ENCODE measurements at places on chromosomes 4 and X.

GRCh38 chr4:119233191-119233590, 20.7 kb downstream of the USP53 start:
- DNase-seq = no peak

DNA sequence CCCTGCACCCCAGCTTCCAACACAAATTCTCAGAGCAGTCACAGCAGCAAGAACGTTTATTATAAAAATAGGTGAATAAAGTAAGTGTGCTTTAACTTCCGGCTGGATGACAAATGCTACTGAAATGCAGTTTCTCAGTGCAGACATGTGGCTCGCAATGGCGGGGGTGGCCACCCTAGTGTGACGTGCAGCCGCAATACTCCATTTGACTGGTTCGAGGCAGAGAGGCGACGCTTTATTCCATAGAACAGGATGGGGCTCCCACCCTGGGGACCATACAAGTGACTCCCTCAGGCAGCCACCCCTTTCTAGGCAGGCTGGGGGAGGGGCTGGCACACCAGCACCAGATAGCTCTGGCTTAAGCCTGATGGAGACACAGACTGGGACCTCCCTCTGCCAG, 14.5 kb downstream of the TNIP2 start:
- no peak for DNase-seq

GRCh38 chr4:138259824-138260223, 17.7 kb upstream of the SLC7A11 start:
- no peak for DNase-seq

DNA sequence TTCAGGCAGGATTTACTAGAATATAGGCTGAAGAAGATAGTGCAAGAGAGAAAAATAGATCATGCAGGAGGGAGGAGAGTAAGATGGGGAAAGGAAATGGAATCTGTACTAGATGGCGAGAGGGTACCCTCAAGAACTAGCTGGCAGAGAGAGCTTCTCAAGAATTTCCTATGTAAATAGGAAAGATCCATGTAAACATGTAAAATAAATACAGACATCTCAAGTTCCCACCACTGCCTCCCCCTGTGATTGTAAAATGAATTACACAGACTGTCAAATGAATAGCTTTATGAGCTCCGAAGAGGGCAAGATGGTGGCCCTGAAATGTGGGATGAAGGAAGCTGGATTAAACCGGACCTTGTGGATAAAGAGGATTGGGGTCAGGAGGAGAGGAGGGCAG, 178.0 kb downstream of the PALLD start:
- DNase-seq = no peak

GRCh38 chr4:47368211-47368610, 95.3 kb downstream of the COMMD8 start:
- DNase-seq = no peak

GRCh38 chr4:86919561-86920223, 15.1 kb upstream of the AFF1 start:
- no peak for DNase-seq

GRCh38 chrX:109403922-109404321, 78.0 kb downstream of the GUCY2F start:
- no peak for DNase-seq

GRCh38 chr4:1612278-1613098, 71.6 kb downstream of the FAM53A start:
- DNase-seq = no peak

- DNase-seq = no peak
These were observed 29.8 kb downstream of the FAM149A start for GRCh38 chr4:186134257-186134656.

GRCh38 chr4:22720091-22720490, 27.4 kb downstream of the GBA3 start:
- DNase-seq = no peak

DNA sequence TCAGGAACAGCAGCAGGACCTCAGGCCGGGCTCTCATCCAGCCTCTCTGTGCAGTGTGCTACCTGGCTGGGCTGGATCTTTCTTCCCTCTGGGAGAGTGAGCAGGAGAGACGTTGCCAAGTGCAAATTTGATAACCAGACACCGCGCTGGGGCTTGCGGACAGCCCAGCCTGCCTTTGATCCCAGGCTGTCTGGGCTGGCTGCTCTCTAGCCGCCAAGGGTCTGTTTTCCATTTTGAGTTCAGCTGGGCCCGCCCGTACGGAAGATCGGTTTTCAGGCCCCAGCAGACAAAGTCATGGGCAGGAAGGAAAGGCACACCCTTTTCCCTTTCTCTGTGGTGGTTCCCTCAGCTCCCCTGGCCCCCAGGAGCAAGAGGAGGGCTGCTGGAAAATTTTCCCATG, 90.2 kb downstream of the CPZ start:
- DNase-seq = no peak

DNA sequence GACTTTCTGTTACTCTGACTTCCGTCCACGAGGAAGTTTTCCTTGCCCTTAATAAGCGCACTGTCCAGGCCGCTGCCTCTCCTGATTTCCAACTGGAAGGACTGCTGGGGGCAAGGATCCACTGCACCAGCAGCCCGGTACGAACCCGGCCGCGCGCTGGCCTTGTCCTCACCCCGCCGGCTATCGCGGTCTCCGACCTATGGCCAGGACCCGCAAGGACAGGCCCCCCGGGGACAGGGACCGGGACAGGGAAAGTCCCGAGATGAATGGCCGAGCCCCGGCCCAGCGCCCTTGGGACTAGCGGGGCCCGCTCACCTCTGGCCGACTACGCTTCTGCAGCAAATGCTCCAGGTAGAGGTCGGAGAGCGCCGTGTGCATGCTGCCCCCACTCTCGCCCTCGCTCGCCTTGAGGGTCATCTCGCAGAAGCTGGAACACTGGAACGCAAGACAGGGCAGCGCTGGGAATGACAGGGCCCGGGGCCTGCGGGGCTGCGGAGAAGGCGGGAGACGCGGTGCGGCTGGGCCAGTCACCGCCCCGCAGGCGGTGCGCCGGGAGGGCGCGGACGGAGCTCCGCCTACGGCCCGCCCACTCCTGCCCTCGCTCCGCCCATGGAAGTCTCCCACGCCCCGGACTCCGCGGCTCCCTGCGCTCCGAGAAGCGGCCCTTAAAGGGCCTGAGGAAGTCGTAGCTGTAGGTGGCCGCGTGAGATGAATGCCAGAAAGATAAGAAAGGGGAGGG, at the start of gene MPP1:
Gene MPP1, minus strand, starts transcription at position 529 of the 739 bp plus-strand sequence. Its CDS starts 112 bp downstream, at position 417.
- peak; percentile 65 for DNase-seq

DNA sequence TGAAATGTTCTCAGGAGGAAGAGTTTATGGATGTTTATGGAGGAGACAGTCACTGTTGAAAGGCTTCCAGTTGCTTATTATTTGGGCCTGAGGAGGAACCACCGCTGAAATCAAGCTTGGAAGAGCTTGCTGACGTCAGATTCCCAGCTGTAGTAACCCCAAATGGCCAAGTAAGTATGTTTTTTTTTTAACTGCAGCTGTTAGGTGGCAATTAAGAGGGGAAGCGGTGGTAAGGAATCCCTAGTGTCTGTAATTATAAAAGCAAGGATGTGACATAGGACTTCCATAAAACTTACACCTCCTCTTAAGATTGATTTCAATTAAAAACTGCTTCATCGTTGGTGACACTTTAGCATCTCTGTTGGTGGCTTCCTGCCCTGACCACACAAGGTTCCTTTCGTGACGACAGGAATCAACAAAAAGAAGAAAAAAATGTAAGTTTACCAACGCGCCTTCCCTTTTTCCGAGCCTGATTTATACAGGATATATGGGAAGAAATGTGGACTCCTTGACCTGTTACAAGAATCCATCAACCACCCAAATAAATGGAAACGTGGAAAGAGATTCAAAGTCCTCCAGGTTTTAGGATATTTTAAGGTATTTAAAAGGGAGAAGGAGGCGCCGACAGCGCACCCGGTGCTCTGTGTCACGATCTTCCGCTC, 884 bp downstream of the RELL1 start:
- DNase-seq = peak; percentile 37

DNA sequence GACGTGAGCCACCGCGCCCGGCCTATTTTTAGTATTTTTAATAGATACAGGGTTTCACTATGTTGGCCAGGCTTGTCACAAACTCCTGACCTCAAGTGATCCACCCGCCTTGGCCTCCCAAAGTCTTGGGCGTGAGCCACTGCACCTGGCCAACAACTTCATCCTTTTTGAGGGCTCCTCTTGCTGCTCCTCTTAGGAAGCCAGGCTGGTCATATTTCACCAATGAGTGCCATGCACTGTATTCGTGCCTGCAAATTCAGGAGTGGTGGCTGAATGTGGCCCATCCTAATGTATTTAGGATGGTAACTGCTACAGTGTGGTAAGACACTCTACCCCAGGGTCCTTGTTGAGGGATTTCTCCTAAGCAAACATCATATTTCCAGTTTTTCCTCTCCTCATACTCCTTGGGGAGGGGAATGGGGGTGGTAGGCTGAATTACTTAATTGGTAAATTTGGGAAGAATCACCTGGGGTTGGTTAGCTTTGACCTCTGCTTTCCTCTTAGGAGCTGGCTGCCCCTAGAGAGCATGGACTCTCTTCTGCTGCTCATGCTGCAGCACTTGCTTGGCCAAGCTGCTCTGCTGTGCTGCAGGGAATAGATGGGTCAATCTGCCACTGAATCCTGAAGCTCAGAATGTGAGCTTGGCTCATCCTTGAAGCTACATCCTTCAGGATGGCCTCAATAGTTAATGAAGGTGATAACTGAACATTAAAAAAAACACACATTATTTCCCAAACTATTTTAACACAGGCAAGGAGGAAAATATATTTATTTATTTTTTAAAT, 167.4 kb downstream of the HS3ST1 start:
- DNase-seq = no peak

- no peak for DNase-seq
These were observed 43.8 kb downstream of the GALNT7 start for GRCh38 chr4:173212379-173212778.

GRCh38 chr4:128268970-128269369, 18.6 kb downstream of the PGRMC2 start:
- DNase-seq = no peak

GRCh38 chr4:22522206-22522605, 6.3 kb upstream of the ADGRA3 start:
- DNase-seq = no peak

GRCh38 chr4:119659576-119659975, 31.0 kb upstream of the PDE5A start:
- no peak for DNase-seq

- DNase-seq = no peak
These were observed at the start of gene BTC for GRCh38 chr4:74794382-74795010. Gene BTC (minus strand): TSS chr4:74794523. CDS start chr4:74794325, 198 bp downstream.

DNA sequence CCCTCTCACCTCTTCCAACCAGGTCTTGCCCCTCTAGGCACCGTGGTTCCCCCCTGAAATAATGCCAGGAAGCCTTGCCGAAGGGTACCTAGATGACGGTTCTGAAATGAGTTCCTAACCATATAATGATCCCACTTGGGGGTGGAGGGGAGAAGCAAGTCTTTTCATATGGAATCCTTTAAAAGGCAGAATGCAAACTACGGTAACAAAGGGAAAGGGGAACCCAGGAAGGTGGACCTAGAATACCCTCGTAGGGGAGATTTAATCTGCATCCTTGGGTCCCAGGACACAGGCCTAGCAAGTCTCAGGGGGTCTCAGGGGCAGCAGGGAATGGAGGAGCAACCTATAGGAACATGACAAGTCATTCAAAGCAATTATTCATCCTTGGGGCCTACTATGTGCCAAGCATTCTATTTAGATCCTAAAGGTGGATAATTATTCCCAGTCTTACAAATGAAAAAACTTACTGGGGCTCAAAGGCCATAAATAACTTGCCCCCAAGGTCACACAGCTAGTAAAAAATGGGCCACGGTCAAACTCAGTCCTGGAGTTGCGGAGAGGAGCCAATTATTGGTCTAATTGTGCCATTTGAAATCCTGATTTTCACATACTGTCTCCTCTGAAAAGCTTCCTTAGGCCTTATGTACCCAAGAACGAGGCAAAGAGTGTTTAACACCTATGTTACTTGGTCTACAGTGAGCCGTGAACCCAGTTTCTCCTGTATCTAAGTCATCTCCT, 8.8 kb downstream of the BCOR start:
- no peak for DNase-seq

DNA sequence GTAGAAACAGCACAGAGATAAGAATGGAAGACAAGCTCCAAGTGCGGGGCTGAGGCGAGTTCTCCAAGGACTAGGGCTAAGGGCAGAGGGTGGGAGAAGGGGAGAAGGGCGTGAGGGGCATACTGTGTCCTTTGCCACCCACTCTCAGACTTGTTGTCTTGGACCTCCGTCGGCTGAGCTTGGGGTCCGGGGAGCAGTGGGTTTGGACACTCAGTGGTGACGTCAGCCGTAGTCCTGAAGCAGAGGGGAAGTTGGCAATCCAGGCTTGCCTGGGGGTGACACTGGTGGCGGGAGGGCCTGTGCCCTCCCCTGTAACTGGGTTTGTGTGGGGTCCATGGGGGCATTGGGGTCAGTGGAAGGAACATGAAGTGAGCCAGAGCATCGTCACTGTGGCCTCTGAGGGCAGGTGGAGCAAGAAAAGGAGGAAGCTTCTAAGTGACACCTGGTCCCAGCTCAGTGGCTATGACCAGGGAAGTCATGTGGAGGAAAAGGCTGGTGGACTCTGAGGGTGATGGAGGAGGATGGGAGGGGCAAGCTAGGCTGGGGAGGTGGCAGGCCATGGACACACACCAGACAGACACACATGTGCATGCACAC, 17.6 kb downstream of the CD99 start:
- DNase-seq = no peak

DNA sequence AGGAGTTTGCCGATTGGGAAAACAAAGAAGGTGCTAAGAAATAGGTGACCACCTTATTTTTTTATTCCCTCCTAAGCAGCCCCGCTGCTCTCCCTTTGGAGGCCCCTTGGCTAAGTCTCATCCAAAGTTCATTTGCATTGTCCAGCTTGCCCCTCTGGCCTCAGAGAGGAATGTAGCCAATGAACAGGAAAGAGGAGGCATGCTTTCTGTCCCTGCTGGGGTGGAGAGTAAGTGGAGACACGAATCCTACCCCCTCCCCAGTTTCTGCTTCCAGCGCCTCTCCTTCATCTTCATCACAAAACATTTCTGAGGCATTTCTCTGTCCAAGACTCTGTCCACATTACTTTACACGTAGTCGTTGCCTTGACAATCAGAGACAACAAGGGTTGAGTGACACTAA, 38.7 kb downstream of the NLGN3 start:
- no peak for DNase-seq

- DNase-seq = no peak
These were observed 405.7 kb upstream of the GALNT7 start for GRCh38 chr4:172762895-172763294.

DNA sequence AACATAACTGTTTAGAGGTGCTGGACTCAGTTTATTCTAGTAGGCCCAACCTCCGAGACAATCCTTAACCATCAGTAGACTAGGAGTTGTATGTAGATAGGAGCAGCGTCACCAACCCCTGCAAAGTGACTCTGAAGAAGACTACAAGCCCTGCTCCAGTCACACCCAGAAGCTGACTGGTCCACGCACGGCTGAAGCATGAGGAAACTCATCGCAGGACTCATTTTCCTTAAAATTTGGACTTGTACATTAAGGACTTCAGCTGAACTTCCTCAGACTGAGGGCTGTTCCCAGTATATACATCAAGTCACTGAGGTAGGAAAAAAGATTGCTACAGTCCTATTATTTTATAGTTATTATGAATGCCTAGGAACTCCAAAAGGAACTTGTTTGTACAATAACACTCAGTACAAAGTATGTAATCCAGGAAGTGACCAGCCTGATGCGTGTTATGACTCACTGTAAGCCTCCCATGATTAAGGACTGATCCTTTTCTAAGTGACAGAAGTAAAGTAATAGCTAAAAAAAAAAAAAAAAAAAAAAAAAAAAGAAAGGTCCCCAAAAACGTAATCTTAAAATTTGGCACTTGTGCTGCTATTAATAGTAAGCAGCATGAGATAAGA, 41.6 kb upstream of the UGT2B7 start:
- no peak for DNase-seq

Measured in T-helper 1 cell (primary cell).